ENCODE measurements at places on chromosomes 16 and 17.
A peak's percentile ranks its signal among the peaks of the same experiment; 100 is the strongest.

DNA sequence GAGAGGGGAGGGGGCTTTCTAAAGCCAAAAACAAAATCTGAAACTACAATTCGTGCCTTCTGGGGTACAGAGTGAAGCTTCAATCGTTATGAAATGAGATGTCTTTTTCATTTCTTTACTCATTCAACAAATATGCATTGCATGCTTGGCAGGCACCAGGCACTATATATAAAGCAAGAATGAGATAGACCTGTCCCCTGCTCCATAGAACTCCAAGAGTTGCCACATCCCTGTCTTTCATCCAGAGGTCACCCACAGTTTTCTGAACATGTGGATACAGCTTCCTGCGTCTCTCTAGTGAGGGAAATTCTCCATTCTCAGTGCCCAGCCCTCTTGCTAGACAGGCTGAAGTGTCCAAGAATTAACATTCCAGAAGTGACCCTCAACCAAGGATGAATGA, 343.2 kb upstream of the MAF start:
- DNase-seq: no peak

DNA sequence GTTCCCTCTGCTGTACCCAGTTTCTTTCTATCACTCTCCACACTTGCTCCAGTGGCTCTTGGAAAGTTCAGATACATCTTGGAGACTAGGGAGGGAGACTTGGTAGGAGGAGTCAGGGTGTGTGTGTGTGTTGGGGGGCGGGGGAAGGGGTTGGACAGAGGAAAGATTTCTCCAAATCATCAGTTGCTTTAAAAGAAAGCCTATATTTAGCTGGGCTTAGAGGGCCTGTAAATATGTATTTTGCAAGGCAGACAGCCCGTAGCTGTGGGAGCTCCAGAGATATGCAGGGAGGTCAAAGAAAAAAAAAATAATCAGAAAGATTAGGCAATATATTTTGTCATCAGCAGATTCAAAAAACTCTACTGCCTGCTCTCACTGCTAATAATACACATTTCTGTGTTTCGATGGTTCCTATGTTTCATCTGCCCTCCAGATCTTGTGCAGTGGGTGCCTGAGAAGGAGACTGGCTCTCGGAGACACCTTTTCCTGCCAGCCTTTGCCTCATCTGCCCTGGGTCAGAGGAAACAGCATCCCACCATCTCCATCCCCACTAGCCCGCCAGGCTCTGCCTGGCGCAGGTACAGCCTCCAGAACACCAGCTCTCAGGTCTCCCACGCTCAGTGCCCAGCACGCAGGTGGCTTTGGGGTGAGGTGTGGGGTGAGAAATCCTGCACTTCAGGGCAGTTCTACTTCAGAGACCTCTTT, 4.8 kb upstream of the PPP1R9B start:
- DNase-seq: peak; percentile 79

DNA sequence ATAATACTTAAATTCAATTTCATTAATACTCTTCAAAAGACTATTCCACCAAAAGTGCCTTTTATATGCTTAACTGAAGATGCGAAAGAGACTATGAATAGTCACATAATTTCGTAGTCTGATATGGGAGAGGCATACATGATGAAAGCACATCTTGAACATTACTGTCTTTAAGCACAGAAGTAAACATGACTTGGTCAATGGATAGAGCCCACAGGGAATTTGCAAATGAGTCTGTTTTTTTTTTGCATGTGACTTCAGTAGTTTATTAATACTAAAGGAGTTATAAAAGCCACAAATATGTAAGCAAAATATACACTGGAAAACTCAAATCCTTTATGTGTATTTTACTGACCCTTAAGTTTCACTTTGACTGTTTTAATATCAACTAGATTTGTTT, 15.9 kb downstream of the ADPRM start:
- no peak for DNase-seq

DNA sequence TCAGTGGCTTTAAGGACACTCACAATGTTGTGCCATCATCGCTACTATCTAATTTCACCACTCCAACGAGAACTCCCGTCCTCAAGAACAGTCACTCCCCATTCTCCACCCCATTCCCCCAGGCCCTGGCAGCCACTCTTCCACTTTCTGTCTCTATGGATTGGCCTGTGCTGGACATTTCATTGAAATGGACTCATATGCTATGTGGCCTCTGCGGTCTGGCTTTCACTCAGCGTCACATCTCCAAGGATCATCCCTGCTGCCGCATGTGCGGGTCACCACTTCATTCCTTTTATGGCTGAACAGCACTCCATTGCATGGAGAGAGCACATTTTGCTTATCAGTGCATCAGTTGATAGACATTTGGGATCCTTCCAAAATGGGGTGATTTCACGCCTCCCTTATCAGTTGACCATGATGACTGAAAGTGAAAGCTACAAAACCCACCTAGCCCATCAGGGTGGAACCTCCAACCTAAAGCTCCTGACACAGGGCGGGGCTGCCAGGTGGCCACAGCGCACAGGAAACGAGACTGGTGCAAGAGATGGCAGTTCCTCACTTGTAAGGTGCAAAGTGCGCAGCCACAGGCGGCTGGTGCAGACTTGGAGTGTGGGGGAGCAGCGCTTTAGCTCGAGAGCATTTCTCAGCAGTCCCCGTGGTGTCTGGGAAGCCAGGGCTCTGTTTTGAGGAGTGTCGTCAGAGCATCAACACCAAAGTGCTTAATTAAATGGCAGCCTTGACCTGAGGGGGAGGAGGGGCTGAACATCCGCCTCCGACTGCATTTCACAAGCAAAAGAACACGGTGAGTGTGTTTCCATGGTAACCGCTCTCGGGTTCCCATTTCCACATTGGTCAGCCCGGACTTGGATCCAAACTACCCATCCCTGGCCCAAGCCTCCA, 23.8 kb downstream of the COTL1 start:
- DNase-seq: no peak

DNA sequence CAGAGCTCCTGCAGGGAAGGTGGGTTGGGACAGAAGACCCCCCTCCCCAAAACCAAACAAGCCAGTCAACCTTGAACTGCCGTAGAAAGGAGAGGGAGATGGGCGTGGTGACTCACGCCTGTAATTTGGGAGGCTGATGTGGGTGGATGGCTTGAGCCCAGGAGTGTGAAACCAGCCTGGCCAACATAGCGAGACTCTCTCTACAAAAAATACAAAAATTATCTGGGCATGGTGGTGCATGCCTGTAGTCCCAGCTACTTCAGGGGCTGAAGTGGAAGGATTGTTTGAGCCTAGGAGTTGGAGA, 42.1 kb downstream of the NT5M start:
- DNase-seq: no peak

DNA sequence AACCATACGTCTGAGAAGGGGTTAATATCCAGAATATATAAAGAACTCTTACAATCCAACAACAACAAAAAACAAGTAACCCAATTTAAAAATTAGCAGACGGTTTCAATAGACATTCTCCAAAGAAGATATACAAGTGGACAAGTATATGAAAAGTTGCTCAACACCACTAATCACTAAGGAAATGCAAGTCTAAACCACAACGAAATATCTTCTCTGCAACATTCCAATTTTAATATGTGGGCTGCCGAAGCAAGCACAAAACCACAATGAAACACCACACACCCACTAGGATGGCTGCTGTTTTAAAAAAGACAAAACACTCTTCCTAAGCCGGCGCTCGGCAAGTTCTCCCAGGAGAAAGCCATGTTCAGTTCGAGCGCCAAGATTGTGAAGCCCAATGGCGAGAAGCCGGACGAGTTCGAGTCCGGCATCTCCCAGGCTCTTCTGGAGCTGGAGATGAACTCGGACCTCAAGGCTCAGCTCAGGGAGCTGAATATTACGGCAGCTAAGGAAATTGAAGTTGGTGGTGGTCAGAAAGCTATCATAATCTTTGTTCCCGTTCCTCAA, 5.9 kb upstream of the SLC13A2 start:
- DNase-seq: no peak

DNA sequence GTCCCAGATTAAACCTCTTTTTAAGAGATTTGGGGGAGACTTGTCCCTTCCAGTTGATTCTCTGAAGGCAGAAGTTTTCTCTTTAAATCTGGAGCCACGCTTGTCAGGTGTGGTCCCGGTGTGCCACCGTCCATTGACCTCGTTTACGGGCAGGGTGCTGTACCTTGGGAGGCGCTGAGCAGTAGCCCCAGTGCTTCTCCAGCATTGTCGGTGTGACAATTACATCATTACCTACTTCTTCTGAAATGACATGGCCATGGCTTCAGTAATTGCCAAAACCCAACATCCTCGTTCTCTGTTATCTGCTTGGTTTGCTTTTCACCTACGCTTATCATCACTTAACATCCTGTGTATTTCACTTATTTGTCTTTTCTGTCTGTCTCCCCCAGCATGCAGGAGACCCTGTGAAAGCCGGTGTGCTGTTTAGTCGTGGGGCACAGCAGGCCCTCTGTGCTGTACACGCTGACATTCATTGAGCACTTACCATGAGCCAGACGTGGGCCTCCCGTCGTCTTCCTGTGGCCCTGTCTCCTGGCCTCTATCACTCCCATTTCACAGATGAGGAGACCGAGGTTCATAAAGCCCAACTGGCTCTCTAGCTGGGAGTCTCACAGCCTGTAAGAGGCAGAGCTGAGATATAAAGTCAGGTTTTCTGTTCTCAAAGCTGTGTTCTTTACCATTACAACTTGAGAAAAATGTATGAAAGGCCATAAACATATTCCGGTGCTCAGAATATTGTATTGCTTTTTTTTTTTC, 143.9 kb downstream of the CMIP start:
- no peak for DNase-seq

GRCh38 chr17:4940555-4941318, 669 bp downstream of the RNF167 start:
- no peak for DNase-seq

GRCh38 chr17:17692353-17693252, 11.3 kb downstream of the RAI1 start:
- DNase-seq: no peak

- DNase-seq: no peak
Observed at GRCh38 chr16:87790292-87791100, 24.7 kb upstream of the KLHDC4 start.

DNA sequence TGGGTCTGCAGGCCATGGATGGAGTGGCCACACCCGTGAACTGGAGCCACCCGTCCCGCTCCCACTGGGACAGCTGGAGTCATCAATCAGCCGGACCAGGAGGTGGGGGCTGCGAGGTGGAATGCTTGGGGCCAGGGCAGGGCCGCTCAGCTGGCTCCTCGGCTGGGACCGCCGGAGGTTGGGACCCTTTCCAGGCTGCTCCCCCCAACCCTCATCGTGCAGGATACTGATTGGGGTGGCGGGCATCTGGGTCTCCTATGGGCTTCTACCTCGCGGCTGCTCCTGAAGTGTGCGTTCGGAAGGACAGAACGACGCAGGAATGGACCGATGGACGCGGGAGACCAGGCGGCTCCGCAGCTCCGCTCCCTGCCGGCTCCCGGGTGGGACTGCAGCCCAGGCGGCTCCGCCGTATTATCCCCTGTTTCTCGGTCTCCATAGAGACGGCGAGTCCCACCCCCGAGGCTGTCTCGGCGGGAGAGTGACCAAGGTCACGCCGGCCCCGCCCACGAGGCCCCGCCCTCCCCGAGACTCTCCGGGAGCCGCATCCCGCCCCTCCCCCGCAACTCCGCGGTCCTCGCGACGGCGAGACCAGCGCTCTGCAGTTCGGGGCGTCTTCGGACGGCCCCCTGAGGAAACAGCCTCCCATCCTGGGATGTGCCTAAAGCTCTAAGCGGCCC, at the start of gene TPPP3:
Gene TPPP3 (minus strand): TSS at position 388 of the 677 bp plus-strand sequence. CDS start 2,387 bp downstream, outside the sequence.
- peak; percentile 94 for DNase-seq

GRCh38 chr16:86067516-86067915, 168.6 kb downstream of the IRF8 start:
- no peak for DNase-seq

DNA sequence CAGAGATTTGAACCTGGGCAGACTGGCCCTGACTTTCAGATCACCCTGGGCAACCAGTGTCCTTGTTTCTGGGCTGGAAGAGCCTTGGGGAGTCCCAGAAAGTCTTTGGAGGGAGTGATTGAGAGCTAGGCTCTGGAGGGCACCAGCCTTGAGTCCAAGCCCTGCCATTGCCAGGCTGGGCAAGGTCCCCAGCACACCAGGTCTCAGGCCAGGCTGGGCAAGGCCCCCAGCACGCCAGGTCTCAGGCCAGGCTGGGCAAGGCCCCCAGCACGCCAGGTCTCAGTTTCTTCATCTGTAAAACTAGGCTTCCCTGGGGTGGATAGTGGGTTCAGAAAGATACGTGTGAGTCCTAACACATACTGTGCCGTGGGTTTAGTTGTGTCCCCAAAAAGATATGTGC, 135.0 kb downstream of the IRF8 start:
- no peak for DNase-seq

GRCh38 chr16:3759736-3760135, 42.4 kb upstream of the TRAP1 start:
- no peak for DNase-seq
